ENCODE measurements at places on chromosomes 1 and 21.

- no peak for DNase-seq
Measured at GRCh38 chr21:28256420-28256831, 736.3 kb downstream of the LTN1 start.

DNA sequence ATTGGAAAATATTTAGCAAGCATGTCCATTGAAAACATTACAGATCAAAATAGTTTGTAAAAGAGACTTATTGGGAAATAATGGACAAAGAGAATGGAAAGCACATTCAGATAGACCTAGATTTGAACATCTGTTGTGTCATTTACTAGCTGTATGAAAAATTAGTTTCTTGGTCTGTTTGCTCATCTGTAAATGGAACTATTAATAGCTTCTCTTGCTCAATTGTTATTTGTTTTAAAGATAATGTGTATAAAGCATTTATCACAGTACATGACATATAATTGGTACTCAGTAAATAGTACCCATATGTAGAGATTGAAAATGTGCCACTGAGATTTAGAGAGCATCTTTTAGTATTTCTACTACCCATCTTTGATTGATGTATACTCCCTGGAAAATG is 25.9 kb downstream of the RPAP2 start:
- no peak for DNase-seq

DNA sequence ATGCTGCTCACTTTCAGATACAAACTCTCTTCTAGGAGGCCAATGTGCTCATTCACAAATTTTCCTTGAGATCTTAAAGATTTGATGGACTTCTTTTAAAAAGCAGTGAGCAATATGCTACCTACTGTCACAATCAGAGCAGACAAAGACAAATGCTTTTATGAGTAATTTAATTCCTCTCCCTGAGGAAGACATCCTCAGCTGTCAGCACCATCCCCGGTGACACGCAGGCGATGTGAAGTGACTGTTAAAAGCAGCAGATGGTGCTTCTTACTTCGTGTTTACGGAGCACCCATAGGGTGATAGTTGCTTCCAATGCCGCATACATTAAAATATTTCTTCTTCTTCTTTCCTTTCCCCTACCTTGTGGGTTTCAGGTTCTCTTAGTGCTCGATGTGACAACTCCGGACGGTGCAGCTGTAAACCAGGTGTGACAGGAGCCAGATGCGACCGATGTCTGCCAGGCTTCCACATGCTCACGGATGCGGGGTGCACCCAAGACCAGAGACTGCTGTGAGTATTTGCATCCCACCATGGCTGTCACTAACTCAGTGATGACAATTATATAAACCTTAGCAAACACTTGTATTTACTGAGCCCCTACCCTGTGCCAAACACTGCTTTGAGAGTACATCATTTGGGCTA is 29.1 kb downstream of the LAMC2 start:
- DNase-seq: no peak

DNA sequence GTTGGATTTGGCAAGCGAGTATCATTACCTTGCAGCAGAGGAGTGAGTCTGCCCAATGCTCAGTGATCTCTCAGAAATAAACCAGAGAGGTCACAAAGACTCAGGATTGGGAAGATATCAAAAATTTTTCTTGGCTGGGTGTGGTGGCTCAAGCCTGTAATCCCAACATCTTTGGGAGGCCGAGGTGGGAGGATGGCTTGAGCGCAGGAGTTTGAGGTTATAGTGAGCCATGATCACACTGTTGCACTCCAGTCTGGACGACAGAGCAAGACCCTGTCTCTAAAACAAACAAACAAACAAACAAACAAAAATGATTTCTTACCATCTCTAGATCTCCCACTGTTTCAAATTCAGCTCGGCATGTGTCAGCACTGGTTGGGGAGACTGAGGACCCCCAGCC is 13.3 kb upstream of the BECN2 start:
- DNase-seq: no peak

DNA sequence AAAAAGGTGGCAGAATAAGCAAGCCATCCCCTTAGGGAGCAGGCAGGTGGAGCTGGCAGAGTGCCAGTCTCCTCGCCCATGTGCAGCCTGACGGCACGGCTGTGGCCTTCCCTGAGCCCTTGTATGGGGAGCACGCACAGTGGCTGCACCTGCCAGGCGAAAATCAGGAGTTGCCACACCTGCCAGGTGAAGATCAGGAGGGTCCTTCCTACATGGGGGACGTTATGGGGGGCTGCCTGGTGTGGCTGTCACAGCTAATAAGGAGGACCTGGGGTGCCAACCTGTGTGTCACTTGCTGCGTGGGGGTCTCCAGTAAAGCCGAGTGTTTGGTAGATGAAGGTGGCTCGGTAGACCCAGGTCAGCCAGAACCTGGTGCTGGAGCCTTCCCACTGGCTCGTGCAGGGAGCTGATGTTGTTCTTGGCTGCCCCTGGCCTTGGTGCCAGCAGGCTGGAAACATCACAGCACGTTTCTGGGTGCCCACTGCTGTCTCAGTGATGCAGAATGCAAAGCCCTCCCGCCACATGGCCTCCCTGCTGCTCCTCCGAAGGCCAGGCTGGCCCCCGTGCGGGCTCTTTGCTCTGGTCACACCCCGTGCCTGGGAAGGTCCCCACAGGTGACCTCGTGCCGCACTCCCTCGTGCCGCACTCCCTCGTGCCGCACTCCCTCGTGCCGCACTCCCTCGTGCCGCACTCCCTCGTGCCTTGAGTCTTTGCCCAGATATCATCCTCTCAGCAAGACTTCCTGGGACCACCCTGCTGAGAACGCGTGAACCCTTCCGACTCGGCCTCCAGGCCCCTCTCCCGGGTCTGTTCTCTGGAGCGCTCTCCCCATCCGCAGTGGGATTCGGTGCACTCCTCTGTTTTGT is 55.4 kb downstream of the SLC37A1 start:
- no peak for DNase-seq

- no peak for DNase-seq
Measured at GRCh38 chr1:161531986-161532643, 7.8 kb downstream of the HSPA6 start.

GRCh38 chr1:229298887-229299503 is 28.1 kb downstream of the RAB4A start:
- DNase-seq: no peak

- DNase-seq: peak; percentile 29
Measured at GRCh38 chr1:17045634-17046333, 8.0 kb downstream of the SDHB start.

DNA sequence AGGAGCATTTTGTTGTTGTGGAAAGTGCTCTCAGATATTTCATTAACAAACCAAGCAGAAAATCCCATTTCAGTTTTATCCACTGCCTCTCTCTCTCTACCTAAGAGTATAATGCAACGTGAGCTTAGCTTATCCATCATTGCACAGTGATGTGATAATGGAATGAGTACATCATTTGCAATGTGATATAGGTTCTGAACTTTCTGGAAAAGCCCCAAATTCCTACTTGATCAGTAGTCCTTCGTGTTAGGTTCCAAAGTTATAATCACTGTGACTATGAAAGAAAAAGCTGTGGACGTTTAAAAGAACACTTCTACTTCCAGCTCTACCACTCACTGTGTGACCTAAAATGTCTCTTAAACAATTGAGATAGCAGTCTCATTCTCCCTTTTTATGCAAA is 76.4 kb upstream of the PRMT6 start:
- DNase-seq: no peak

DNA sequence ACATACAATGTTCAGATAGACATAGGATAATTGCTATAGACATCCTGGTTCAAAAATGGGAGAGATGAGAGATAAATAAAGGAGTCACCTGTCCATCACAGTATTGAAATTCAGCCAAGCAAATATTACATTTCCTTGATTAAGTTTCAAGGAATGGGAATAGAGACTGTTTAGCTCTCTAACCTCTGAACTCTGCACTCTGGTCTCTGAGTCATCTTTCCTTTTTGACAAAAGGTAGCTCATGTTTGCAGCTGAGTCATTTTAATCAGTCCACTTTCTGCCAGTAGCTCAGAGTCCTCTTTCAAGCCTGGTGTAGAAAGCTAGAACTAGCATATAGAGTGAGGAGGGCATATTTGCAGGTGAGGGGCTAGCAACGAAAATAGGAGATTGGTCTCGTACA is 51.4 kb upstream of the GJA8 start:
- no peak for DNase-seq

DNA sequence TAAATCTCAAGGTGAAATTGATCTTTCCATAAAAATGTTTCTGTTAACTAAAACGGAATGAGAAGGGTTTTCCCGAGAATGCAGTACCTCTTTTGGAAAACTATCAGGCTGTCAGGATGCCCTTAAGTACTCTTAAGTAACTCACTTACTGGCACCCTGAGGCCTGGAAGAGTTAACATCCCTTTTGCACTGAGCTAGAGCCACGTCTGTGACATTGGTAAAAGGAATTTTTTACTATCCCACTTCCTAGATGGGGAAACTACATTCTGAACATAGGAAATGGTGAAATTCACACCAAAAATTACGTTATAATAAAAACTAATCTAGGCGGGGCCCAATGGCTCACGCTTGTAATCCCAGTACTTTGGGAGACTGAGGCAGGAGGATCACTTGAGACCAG is 39.7 kb upstream of the MAP10 start:
- DNase-seq: no peak

DNA sequence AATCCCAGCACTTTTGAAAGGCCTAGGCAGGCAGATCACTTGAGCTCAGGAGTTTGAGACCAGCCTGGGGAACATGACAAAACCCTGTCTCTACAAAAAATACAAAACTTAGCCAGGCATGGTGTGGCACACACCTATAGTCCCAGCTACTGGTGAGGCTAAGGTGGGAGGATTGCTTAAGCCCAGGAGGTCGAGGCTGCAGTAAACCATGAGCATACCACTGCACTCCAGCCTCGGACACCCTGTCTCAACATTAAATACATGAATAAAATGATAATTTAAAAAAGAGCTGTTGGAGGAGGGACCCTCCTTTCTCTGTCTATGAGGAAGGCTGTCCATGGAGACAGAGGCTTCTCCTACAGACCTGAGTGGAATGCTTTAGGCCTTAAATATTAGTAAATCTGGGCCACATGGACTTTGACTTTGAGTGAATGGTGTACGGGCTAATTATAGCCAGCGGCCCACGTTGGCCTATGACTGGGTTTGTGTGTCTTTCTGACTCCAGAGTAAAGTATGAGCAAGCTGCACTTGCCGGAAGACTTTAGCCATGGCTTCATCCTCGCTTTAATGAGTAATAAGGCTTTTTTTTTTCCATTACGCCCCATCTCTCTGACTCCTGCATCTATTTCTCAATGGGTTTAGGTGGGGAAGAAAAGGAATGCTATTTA is 21.3 kb downstream of the RAB3B start:
- no peak for DNase-seq

- no peak for DNase-seq
Measured at GRCh38 chr1:51420867-51421627, 90.7 kb upstream of the TTC39A start.

DNA sequence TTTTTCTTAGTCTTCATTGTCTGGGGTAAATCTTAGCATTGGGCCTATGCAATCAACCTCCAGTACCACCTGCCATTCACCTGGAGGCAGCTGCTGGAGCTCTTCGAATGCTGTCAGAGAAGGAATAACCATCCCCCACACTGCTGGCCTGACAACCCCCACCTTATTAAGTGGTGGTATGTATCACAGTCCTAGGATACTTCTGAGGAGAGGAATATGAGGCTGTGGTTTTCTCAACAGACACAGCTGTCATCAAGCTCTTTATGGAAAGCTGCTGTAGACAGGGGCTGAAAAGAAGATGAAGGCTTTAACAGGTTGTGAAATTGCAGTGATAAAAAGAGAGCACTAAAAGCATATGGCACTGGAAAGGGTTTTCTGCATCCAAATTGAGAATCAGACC is 61.7 kb downstream of the TSEN15 start:
- DNase-seq: no peak

- no peak for DNase-seq
Measured at GRCh38 chr1:53366901-53367502, 39.1 kb upstream of the LRP8 start.

- DNase-seq: no peak
Measured at GRCh38 chr1:226728448-226728847, 10.6 kb downstream of the ITPKB start.

DNA sequence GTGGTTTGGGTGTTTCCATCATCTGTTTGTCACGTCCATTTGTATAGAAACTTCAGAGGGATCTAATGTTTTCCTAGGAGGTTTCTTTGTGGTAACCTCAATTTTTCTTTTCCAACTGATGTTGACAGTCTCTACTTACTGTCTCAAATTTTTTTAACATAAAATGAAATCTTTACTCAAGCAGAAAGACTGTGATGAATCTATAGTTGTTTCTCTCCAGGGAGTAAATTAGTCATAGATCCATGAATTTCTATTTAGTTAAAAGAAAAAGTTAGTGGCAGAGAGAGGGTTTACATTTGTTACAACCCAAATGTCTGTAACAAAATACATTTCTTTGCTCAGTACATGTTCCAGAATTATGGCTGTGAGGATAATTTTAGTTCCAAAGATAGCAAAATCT is 161.6 kb downstream of the DISP1 start:
- DNase-seq: no peak

DNA sequence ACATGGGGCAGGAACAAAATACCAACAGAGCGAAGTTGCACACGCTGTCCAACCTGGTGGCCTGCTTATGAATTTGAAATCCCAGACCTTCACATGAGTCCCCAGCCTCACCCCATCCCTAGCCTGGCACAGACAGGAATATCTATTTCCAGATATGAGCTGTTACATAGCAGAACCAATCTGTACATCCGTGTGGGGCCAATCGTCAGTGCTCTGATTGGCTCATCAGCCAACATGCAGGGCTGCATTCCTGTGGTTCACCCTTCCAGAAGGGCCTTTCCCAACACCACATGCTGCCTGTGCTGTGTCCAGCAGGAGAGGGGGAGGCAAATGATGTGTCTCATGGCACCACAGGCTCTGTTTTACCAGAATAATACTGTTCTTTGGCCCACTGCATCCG is 31.3 kb downstream of the CCN1 start:
- DNase-seq: no peak

GRCh38 chr1:231039161-231040018 is 664 bp downstream of the FAM89A start:
- peak; percentile 33 for DNase-seq

DNA sequence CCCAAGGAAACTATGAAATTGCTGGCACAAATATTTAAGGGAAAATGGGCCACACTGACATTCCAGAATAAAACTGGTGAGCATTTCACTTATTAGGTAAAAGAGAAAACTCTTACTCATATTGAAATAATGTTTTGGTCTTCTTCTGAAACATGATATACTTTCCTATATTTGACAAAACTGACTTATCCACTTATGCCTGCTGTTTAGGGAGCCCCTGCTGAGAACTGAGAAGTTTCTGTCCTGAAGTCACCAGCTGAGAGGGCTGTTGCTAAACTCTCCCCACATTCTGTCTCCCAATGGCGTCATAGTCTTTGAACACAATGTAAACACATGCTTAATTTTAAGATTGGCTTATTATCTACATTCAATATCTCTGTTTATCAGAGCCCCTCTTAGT is 46.8 kb upstream of the ZC3H11B start:
- no peak for DNase-seq

GRCh38 chr1:36922593-36923426 is 111.5 kb downstream of the GRIK3 start:
- DNase-seq: no peak
